ENCODE measurements at places on chromosomes 12 and 14. TPM values are rescaled to one million over a fixed set of nuclear protein-coding genes. Genes with fewer than 3 reads are reported as not detected.

DNA sequence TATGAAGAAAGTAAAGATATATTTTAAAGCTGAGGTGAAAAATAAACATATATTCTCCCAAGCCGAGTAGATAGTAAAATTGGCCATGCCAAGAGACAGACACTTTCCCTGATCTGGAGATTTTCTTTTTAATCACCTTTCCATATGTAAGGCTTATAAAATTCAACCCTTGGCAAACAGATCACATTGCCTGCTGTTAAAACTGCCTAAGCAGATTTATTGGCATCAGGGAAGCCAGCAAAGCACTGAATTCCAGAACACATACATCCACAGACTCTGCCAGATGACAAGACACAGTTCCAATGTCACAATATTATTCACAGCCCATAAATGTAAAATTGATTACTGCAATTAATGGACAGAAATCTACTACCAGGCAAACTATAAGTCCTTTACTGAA, 78.2 kb upstream of the GARIN2 start:
- no peak for DNase-seq

DNA sequence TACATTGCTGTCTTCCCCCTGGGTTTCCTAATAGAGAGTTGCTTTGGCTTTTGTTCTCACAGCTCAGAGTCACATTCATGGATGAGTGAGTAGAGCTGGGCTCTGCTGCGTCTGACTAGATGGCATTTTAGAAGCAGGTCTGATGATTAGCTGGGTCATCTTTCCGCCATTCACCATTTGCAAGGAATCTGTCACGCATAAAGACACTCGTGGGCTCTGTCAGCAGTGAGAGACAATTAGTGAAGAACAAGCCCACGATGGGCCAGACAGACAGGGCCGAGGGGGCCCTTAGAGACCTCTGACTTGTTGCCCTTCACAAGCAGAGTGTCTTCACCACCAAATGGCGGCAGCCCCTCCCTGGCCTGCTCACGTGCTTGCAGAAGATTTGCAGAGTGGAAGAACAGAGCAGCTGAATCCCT, 175.0 kb downstream of the CRADD start:
- DNase-seq, result peak; percentile 25

Gene LRRIQ1
- polyA plus RNA-seq, result 0.67 TPM

Gene TTC5
- polyA plus RNA-seq, result 14.6 TPM

Measured in SK-N-SH (cell line).